GF-D8 (cell line): ENCODE measurements at places on chromosomes 13 and 19.

GRCh38 chr13:46666727-46667456 is 113.9 kb downstream of the LRCH1 start:
- DNase-seq, result no peak

DNA sequence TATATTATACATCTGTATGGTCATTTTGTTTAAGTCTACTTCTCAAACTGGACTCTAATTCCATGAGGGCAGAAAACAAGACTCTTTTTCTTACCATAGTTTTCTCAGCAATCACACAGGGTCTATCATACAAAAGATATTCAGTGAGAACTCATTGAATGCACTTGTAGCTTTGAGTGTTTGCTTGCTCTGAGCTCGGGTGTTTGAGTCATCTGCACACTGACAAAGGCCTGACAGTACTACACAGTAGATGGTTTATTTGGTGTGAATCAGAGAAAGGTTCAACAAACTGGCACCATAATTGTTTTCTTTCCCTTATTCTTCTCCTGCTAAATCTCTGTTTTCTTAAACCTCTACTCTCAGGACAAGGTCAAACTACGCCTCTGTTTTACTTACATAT is 586.4 kb downstream of the LMO7 start:
- DNase-seq, result no peak

- DNase-seq, result no peak
Observed at GRCh38 chr19:35347930-35348298, 212 bp downstream of the FFAR1 start.

- DNase-seq, result no peak
Observed at GRCh38 chr13:27455331-27455855, 5.0 kb upstream of the MTIF3 start.

DNA sequence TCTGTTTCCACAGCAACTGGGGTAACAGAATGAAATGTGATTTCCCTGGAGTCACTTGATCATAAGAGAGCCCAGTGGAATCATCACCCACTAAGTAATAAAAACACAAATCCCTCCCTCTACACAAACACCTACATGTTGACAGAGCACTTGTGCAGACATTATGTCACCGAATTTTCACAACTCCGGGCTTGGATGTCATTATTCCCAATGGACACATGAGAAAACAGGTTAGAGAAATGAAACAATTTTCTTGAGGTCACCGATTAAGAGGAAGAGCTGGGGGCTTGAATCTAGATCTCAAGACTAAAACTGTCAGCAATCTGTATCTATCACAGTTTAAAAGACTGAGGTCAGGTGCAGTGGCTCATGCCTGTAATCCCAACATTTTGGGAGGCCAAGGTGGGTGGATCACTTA is 3.1 kb downstream of the XRCC1 start:
- DNase-seq, result no peak

DNA sequence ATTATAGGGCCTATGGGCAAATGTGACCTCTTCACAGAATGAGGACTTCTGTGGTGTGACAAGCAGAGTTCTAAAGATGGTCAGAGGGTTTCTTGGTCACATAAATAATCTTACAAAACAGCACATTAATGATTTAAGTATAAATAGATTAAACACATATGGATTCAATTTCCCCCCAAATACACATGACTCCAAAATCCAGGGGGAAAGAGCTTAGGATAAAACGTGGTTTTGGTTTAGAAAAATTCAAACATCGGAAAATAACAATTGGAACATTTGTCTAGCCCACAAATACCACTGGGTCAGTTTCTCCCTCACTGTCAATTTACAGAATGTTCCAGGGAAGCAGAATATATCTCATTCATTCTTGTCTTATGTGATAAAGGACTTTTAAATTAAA is 283.1 kb downstream of the COG6 start:
- no peak for DNase-seq

DNA sequence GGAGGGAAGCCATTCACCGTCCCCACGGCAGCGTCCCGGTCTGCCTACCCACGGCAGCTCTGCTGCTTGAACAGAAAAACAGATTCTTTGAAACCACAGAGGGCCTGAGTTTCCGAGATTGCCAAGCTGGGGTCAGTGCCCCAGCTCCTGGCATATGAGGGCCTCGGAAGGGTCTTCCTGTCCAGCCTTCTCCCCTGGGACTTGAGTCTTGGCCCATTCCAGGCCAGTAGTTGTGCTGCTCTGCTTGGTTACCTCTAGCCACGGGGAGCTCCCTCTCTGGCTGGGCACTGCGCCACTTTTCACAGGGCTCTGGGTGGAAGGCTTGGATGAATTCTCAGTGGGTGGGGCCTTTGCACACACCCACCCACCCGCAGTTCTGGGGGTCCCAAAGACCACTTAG is 8.6 kb upstream of the SPIB start:
- DNase-seq, result no peak

- DNase-seq, result no peak
Observed at GRCh38 chr13:46553521-46553885, 533 bp downstream of the LRCH1 start.

DNA sequence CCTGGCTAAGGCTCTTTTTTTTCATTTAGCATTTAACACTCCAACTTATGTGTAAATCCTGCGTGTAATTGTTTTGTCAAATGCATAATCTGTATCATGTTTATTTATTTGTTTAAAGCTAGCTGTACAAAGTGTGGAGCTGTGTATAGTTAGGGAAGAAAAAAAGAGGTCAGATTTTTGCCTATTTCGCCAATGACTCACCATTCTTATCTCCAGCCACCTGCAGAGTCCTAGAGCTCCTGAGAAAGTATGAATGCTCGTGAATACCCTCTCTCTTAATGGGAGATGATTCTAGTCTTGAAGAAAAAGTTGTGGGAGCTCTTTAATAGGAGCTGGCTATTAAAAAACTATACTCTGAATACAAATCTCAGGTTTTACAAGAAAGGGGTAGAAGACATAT is 778.8 kb upstream of the SLITRK5 start:
- no peak for DNase-seq

- DNase-seq, result no peak
Observed at GRCh38 chr13:74226791-74227475, 92.7 kb upstream of the KLF12 start.

DNA sequence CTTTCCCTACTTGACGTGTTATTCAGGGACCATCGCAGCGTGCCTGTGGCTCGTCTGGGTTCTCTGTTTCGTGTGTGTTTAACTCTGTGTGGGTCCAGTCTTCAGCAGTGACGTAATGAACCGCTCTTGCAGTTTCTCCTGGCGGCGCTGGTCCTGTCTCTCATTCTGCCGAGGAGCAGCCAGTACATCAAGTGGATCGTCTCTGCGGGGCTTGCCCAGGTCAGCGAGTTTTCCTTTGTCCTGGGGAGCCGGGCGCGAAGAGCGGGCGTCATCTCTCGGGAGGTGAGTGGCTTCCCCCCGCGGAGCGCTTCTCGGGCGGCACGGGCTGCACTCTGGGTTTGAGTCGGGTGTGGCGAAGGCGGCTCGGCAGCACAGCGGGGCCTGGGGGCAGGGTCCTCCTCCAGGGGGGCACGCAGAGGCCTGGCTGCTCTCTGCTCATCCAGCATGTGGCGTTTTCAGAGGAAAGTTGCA is 36.3 kb upstream of the TFDP1 start:
- DNase-seq, result no peak

DNA sequence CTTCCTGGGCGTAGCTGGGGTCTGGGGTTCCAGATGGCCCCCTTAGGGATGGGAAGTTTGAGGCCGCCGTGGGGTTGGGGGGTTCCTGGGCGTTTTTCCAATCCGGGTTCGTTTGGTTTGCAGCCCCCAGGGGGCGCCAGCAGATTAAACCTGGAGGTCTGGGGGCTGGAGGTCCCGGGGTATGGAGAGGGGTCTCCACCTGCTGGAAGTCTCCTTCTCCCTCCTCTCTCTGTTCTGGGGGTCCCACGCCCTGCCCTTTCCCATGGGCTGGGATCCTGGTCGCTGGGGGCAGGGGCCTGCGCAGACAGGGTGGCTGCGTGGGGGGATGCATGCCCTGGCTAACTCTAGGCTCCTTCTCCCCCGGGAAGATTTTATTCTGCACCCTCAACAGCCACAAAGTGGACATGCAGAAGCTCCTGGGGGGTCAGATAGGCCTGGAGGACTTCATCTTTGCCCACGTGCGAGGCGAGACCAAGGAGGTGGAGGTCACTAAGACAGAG is 899 bp downstream of the GIPC3 start:
- no peak for DNase-seq
